ENCODE measurements at places on chromosomes 7 and 10. TPM values are rescaled to one million over a fixed set of nuclear protein-coding genes. Genes with fewer than 3 reads are reported as not detected.
A peak's percentile ranks its signal among the peaks of the same experiment; 100 is the strongest.

GRCh38 chr10:129446183-129446581 is 20.9 kb upstream of the MGMT start:
- DNase-seq, result no peak

GRCh38 chr10:110927461-110927860 is 8.1 kb downstream of the SHOC2 start:
- no peak for DNase-seq

DNA sequence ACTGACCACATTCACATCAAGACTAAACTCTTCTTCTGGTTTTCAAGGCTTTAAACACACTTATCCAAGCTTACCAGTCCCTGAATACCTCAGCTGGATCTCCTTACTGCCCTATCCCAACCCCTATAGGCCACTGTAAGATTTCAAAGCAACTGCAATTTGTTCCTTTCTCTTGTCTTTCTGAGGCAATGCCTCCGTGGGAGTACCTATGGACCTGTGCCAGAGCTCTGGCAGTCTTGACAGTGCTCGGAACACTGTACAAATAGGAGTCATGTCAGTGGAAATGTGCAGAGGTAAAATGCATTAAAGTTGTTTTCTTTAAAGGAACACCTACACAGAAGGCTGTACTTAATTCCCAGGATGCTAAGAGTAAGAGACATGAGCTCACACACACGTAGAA is 124.7 kb downstream of the CNOT4 start:
- no peak for DNase-seq

DNA sequence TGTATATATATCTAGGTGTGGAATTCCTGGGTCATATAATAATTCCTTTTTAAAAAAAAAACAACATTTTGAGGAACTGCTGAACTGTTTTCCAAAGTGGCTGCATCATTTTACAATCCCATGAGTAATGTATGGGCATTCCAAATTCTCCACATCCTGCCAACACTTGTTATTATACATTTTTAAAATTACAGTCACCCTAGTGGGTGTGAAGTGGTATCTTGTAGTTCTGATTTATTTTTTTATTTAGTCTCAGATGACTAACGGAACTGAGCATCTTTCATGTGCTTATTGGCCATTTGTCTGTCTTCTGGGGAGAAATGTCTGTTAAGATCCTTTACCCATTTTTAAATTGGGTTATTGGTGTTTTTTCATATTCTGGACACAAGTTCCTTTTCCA is 12.0 kb upstream of the KLHL7 start:
- DNase-seq, result no peak

- no peak for DNase-seq
Observed at GRCh38 chr10:110068780-110069179, 61.0 kb downstream of the ADD3 start.

DNA sequence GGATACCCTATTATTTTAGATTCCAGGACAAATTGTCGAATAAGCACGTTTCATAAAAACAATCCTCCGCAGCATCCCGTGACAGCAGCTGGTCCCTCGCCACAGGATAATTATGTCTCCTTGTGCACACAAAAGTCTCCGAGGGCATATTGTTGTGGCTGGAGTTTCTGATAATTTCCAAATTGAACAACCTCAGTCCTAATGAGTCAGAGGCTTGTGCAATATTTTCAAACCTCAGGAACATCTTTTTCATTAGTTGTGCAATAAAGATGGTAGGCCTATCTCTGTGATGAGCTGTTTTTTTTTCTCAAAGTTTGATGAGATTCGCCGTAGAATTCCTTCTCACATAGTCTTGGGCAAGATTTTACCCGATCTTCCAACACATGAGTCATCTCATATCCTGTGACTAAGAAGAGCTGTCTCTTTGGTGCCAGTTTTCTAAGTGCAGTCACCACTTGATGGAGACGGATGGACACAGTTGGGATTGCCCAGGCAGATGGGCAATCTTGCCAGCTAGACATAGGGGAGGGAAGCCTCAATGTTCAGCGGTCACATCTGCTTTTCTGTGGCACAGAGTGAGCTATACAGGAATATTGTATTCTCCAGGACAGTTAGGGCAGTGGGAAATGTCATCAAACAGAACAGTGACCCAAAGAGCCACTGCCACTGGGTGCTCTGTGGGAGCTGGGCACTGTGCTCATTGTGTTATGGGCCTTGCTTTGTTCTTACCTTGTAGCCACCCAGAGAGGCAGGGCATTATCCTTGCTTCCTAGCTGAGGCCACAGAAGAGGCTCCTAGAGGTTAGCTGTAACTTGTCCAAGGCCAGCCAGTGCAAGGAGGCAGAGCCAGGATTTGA is 7.8 kb downstream of the HTRA1 start:
- no peak for DNase-seq

DNA sequence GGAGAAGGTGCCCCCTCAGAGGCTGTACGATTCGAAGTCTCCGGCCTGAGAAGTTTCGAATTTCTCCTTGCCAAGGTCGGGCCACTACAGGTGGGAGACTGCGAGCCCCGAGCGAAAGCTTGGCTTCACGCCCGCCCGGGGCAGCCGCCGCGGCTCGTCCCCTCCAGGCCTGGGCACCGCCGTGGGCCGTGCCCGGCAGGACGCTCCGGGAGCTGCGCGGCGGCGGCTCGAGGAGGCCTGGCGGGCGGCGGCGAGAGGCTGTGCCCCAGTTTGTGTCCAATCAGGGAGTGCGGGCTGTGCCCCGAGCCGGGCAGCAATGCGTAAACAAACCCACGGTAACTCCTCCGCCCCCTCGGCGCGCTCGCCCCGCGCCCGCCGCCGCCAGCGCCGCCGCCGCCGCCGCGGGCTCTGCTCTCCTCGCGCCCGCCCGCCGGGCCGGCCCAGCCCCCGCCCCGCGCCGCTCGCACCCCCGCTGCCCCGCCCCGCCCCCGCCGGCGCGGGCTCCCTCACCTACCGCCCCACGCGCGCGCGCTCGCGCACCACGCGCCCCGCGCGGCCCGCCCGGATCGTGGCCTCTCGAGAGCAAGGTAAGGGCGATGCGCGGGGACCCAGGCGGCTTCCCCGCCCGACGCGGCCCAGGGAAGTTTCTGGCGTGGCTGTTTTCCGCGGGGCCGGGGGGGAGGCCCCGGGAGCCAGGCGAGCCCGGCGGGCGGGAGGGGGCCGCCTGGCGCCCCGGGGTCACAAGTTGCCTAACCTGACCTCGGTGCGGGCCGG is 57.8 kb upstream of the PCGF5 start:
- peak; percentile 69 for DNase-seq

DNA sequence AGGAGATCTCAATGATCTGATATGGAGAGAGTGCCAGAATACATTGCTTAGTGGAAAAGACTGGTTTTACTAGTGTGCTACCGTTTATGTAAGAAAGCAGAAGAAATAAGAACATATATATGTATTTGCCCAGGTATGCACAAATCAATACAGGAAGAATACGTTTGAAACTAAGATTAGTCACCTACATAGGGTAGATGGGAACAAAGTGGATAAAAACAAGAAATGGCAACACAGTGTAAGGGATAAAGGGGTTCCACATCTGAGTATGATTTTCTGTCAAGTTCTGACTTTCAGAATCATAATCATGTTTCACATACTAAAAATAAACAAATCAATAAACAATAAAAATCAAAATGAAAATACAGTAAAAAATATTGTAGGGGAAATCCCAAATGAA is 148.6 kb upstream of the NAMPT start:
- no peak for DNase-seq

Gene PARD3
- not detected for polyA plus RNA-seq
